ENCODE measurements at places on chromosomes 5 and 9.

GRCh38 chr5:75108931-75109596, 56.7 kb upstream of the GCNT4 start:
- no peak for DNase-seq

DNA sequence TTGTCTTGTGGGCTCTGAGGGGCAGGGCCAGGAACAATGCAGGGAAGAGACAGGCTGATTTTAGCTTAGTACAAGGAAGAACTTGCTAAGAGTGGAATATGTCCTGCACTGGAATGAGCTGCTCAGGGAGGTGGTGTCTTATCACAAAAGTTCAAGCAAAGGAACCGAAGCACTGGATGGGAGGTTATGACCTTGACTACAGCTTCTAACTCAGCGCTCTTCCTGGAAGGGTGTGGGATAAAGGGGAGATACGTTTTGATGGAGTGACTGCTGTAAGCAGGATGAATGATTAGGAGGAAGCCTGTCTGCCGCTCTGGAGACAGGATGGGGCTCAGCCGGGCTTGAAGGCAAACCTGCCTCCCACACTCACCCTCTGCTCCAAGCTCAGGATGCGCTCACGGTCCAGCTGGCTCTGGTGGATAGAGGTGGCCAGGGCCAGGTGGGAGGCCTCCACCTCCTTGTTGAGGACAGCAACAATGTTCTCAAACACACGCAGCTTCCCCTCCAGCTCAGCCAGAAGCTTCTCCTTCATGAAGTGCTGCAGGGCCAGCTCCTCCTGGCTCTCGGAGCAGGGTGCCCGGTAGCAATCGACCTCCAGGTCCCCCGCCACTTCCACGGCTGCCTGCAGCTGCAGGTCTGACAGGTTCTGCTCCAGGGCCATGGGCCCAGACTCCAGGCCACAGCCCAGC, 13.5 kb downstream of the TRAF1 start:
- DNase-seq = no peak

DNA sequence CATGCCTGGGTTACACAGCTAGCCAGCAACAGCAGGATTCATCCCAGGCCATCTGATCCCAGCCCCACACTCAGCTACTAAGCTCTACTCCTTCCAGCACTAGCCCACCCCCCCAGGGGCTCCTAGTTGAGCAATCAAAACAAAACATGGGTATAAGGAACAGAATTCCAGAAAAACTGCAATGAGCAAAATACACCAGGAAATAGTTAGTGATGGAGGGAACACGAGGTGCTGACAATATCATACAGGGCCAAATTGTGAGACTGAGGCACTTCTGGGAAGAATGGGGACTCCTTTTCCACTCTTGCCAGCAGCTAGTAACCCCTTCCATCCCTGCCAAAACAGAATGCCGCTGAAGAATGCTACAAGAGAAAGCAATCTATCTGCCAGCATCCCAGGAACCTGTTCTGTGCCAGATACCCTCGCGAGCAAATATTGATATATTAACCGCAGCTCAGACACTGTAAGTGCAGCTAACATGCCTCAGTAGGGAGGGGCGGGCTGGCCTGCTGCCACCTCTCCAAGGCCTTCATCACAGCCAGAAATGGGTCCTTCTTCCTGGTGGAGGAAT, 161.4 kb downstream of the SLIT3 start:
- DNase-seq = no peak

- DNase-seq = peak; percentile 3
These were observed 576.7 kb upstream of the ZNF462 start for GRCh38 chr9:106286249-106286648.

GRCh38 chr5:132081458-132081857, 7.9 kb downstream of the CSF2 start:
- no peak for DNase-seq

GRCh38 chr5:64773533-64773932, 4.8 kb downstream of the CWC27 start:
- peak; percentile 45 for DNase-seq

GRCh38 chr5:154467655-154468354, 10.2 kb downstream of the HAND1 start:
- DNase-seq = peak; percentile 76

DNA sequence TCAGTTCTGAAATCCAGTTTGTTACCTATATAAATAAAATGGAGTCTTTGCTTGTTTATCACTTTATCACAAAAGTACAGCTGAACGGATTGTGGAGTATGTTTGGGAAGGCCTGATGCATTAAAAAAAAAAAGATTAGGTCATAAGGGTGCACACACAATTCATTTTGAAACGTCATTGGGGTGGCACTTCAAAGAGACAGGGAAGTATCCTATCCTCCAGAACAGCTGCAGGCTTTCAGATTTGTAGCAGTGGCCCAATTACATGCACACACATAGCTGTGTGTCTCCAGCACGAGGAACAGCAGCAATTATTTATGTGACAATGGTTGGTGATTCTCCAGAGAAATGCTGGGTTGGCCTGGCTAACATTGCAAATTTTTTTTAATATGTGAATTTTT, 46.8 kb upstream of the FER start:
- DNase-seq = no peak

DNA sequence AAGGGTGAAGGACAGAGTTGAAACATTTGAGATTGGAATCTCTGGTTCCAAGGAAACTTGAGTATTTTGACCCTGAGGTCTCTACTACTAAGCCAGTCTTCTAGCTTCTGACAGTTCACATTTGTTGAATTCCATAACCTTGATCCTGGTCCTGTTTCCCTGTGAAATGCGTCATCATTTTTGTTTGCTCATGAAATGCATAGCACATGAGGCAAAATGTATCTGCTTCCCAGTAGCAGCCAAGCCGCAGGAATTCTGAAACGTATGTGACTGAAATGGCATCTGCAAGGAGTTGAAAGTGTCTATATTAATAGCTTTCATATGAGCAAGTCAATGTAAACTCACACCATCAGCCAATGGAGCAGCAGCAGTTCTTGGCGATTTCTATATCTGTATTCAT, 307.9 kb downstream of the CSNK1G3 start:
- no peak for DNase-seq

- DNase-seq = no peak
These were observed 28.4 kb downstream of the GLRX start for GRCh38 chr5:95794070-95794516.

DNA sequence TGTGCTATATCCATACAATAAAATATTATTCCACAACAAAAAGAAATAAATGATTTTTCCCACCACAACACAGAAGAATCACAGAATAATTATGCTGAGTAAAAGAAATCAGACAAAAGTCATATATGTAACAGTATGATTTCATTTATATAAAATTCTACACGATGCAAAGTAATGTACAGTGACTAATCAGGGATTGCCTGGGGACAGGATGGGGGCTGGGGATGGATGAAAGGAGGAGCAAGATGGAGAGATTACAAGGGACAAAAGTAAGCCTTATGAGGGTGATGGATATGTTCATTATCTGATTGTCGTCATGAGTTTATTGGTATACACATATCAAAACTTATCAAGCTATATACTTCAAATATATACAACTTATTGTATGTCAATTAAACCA, 154.0 kb downstream of the FBN2 start:
- no peak for DNase-seq

DNA sequence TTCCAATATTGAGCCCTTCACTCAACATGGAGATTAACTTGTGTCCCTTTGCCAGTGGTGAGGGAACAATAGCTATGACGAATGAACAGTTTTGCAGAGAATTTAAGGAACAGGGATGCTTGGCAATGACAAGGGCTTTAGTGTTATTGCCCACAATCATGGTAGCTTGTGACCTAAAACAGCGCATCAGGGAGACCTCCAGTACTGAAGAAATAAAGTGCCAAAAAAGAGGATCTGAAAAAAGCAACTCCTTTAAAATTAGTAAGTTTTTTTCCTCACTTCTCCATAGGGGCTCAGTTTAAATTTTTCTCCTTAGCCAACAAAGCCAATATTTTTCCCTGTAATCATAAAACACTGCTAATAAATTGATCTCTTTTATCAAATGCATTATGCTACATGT, 41.8 kb upstream of the PAM start:
- DNase-seq = peak; percentile 0

DNA sequence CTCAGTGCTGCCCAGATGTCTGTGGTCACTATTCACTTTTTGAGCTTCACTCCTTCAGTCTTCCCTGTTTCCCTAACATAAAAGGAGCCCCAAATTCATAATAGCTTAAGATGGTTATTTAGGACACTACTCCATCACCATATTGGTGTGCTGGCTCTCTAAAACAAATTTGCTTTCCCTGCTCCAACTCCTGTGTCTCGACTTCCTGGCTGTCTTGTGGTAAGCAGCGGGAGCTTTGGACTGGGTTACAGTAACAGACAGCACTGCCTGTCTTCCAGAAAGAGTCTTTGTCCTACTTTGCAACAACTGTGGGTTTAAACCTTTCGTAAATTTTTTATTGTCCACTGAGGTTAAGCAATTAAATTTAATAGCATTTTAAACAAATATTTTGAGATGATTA, 389.4 kb downstream of the CDH9 start:
- no peak for DNase-seq

- no peak for DNase-seq
These were observed 39.6 kb downstream of the PCDHGC5 start for GRCh38 chr5:141528291-141528984.

GRCh38 chr5:71877511-71877910, 158.4 kb downstream of the CARTPT start:
- no peak for DNase-seq

GRCh38 chr9:89745601-89746376, 141.0 kb downstream of the GADD45G start:
- DNase-seq = no peak

DNA sequence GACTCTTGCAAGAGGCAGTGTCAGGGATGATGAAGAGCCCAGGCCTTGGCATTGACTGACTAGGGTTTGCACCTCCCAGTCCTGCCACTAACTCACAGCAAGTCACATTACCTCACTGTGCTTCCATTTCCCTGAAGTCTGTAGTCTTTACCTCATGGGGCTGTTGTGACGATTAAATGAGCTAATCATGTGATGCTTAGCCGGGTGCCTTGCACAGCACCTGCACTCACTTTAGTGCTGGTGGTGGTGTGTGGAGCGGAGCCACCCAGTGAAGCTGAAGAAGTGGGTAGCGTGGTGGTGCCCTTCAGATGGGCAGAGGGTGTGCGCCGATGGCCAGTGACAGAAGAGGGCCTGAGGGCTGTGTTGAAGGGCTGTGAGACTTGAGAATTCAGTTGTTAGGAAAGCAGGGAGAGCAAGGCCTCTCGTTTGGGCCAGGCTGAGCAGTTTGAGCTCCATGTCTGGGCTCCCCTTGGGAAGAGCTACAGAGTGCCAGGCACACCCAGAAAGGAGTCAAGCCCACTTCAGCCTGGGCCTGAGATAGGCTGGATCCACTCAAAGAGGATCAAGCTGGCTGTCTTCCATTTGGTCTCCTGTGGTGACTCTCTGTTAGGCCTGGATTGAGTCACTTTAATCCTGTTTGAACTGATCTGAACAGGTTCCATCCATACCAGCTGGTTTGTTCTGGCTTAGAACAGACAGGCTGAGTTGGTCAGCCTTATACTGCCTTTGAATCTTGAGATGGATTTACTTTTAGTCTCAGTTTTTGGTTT, 42.5 kb downstream of the RALGPS1 start:
- DNase-seq = no peak

DNA sequence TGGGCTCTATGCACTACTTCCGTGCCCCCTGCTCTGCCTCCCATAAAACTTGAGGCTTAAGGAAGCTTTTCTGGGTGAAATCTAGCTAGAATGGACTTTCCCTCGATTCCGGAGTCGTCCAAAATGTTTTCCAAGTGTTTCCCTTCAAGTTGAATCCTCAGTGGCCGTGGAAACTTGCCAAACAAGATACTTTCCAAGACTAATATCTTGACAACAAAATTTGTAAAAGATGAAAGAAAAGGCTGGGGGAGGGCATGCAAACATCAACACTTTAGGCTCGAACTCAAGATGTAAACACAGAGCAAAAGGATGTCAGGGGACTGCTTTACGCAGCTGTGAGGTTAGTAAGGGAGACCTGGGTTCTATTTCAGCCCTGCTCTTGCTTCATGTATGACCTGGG, 482.8 kb upstream of the KLF4 start:
- no peak for DNase-seq

- no peak for DNase-seq
These were observed 144.5 kb downstream of the SEC61B start for GRCh38 chr9:99366621-99367020.

- no peak for DNase-seq
These were observed 185.2 kb downstream of the GADD45G start for GRCh38 chr9:89789922-89790510.

GRCh38 chr9:70043689-70044489, at the start of gene MAMDC2:
MAMDC2 (plus strand) TSS chr9:70043848; CDS start chr9:70044198, 350 bp downstream.
- DNase-seq = no peak

DNA sequence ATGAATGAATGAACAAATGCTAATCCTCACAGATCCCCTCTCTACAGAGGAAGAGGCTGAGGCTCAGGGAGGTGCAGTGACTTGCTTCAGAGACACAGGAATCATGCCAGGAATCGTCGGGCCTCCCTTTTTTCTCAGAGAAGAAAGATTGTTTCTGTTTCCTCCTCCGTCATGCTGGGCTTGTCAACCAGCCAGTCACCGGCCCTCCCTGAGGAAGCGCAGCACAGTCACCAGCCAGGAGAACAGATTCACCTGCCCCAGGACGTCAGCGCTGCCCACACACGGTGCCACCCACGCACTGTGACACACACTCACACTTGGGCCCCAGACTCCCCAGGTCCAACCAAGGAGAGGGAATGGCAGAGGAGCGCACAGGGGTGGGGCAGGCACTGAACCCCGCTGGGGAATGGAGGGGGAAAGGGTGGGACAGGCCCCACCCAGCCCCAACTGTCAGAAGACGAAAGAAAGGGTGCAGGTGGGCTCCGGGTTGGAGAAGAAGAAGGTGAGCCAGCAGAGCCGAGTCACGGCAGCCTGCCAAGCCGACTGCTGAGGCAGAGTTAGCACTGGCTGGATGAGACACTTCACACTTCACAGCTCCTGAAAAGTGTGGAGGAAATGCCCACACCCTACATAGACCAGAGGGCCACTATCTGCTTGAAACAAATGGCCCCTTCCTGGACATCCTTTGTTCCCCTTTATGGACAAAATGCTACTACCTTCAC, 13.8 kb upstream of the ERGIC1 start:
- DNase-seq = no peak

DNA sequence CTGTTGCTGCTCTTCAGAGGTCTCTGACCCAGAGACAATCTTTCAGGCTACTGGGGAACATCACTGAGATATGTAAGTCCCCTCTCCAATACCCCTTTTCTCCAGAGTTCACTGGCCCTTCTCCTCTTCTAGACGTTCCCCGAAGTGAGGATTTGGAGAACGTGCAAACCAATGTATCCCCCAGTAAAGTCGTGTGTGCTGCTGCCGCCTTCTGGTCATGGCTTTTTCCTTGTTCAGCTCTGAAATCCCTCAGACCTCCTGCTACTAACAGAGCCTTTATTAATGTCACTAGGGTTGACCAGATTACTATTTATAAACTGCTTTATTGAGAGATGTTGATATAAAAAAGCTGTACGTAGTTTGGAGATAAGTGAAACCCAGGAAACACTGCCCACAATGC, 1028.6 kb downstream of the CDH9 start:
- no peak for DNase-seq

- no peak for DNase-seq
These were observed 1.5 kb downstream of the SHROOM1 start for GRCh38 chr5:132828846-132829494.

Measured in KBM-7 (cell line).